ENCODE measurements at places on chromosomes 5 and 9.

- no peak for DNase-seq
These were observed 35.6 kb downstream of the TLR4 start for GRCh38 chr9:117739624-117740347.

DNA sequence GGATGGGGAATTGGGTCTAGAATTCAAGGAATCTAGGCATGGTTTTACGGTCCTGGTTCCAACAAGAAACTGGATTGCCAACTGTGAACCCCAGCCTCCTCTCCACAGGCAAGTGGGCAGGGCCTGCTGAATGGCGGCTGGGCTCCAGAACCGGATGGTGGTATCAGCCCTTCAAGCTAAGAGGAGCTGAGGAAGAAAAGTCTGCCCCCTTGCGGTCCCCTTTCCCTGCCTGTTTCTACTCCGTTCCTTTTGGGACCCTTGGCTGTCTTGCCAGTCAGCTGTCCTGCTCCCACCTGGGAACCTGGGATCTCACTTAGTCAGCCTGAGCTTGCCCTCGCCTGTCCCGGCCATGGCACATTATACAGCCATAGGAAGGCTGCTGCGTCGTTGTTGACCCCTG is 234.4 kb upstream of the DAPK1 start:
- DNase-seq, result no peak

DNA sequence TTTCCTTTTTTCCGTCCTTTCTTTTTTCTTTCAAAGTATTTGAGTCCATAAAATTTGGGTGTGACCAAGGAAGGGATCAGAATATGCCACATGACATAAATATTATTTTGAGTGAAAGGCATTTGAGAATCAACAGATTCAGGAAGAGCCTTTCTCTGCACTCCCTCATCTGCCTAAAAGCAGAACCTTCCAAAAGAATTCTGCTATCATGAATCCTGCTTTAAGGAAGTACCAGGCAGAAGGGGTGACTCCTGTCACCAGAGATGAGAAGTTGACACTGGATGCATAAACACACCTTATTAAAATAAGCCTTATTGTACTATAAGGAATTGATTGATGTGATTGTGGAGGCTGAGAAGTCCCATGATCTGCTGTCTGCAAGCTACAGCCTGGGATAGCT is 196.7 kb downstream of the SREK1 start:
- no peak for DNase-seq

GRCh38 chr5:173855162-173855994 is 32.8 kb upstream of the CPEB4 start:
- DNase-seq, result no peak
